8988T (cell line): ENCODE measurements at places on chromosomes 6 and 20.

DNA sequence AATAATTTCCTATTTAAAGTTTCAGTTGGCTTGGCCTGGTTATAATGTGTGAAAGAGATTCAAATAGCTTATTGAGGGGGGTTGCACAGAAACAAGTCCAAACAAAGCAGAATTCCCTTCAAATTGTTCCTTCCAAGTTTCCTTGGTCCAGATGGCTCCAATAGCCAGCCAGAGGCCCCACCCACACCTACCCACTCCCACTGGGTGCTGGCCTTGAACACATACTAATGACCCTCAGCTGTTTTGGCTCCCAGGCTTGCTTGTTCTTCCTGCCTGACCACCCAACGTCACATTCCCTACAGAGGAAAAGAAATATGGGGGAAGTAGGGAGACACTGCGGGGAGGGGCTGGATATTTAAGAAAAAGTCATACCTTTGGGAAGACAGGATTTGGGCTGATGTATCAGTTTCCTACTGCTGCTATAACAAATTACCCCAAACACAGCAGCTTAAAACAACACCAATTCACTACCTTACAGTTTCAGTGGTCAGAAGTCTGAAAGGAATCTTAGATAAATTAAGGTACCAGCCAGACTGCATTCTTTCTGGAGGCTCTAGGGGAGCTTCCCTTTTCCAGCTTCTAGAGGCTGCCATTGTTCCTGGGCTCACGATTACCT is 95.7 kb downstream of the COL21A1 start:
- no peak for DNase-seq

DNA sequence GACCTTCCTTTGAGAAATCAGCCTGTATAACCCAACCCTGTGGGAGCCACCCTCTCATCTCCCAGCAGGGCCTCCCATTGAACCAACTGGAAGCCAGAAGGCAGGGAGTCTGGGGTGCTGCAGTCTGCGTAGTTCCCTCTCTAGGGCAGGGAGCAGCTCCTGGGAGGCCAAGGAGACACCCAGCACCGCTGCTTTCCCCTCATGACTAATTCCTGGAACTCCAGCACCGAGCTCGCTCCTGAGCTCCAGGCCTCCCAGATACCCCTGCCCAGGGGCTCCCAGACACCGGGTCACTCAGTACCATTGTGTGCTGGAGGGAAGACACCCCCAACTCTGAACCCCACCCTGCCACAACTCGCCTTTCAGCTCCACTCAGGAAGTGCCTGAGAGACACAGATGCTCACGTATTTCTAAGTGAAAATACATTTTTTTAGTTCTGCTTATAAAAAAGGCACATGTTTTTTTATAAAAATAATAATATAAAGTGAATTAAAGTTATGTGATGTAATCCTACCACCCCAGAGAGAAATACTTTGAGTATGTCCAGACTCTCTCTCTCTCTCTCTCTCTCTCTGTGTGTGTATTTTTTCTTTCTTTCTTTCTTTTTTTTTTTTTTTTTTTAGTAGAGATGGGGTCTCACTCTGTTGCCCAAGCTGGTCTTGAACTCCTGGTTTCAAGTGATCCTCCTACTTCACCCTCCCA is 17.5 kb downstream of the PIM1 start:
- no peak for DNase-seq

DNA sequence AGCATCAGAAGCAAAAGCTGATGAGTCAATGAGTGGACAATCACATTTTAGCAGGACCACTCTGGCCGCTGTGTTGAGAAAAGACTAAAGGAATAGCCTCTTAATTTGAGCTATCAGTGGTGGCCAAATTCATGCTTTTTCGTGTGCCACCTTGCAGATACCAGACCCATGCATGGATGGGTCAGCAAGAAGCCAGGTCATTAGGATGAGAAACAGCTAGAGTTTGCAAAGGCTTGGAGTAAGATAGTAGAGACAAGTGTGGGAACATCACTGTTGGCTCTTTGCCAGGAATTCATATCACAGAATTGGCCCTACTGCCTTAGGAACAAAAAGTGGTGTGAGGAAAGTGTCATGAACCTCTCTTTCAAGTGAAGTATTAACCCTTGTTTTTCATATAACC is 25.5 kb downstream of the MRAP2 start:
- no peak for DNase-seq

DNA sequence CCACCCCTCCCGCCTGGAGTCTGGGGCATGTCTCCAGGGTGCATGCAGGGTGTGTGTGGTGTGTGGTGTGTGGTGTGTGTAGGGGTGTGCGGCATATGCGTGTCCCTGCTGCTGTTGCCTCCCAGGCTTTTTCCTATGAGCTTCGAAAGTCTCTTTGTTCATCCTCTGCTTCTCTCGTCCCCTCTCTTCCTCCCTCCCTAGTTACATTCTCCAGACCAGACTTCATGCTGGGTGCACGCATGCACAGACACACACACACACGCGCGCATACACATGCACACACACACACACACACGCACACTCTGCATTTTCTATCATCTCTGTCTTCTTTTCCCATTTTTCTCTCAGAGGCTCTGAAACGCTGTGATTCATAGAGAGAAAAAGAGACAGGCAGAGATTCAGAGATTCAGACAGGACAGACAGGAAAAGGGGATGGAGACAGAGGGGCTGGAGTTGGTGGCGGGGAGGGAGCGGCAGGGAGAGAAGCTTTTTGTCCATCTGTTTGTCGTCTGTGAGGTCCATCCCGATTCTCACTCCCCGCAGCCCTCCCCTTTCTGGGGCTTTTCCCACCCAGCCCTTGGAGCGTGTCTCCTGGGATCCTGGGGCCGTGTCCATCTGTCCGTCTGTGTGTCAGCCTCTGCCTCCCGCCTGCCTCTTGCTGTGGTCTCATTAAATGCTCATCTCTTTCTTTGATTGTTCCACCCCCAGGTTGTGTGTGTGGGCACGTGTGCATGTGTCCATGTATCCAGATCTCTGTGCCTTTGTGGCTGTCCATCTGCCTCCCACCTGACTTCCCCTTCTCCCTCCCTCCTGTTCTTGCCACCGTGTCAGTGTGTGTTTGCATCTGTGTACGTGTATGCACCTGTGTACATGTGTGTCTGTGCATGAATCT is 62.6 kb downstream of the SRC start:
- DNase-seq, result no peak

GRCh38 chr6:30684386-30685156 is 1.9 kb downstream of the PPP1R18 start:
- no peak for DNase-seq

- no peak for DNase-seq
These were observed 8.9 kb downstream of the TIAM2 start for GRCh38 chr6:155004017-155004416.

DNA sequence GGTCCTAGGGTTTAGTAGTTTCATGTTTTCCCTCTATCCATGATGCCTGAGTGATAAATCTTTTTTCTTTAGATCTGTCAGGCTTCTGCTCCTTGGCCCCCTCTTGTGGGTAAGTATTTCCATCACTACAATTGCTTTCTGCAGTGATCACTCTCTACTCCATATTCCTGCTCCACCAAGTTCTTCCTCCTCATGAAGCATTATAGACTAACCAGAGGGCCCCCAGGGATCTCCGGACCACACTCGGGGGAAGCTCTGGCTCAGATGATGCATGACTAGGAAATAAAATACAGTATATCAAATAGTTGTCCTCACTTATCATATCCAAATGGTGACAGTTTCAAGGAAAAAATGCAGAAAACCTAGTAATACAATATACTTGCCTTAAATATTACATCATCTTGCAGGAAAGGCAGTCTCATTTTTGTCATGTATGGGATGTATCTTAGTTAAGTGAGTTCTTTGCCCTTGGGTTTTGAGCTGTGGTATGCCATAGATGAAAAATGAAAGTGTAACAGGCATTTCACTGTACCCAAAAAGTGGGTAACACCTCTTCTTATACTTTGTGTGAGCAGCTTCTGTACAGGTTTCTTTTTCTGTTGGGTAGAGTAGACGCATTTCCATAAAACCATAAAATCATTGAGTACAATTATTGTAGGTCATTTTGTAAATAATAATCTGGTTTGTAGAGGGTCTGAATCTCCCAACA is 200.9 kb upstream of the EYA4 start:
- DNase-seq, result no peak

DNA sequence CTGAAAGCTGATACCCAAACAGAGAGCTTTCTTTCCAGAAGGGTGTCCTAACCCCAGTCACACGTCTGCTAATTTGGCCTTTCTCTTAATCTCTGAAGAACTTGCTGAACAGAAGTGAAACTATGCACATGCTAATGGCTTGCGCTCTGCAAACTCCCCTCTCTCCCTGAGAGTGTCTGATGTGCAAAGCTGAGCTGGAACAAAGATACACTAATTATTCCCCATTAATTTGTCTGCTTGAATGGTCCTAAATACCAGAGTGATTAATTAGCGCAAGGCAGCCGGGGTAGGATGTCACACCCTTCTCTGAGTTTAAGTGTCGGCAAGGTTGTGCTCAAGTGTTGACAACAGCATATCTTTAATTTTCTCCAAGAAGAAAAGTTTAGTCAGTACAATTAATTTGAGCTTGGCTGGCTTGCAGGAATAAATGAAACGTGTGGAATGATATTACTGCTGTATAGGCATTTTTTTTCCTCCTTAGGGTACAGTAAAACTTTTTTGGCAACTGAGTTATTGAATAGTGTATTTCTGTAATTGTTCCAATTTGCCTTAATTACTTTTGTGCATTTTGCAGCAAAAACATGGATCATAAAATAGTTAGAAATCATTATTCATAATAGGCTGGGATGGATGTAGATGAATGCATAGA is 715.9 kb upstream of the POU3F2 start:
- DNase-seq, result no peak

GRCh38 chr20:3592931-3593330 is 70.3 kb downstream of the GFRA4 start:
- no peak for DNase-seq

DNA sequence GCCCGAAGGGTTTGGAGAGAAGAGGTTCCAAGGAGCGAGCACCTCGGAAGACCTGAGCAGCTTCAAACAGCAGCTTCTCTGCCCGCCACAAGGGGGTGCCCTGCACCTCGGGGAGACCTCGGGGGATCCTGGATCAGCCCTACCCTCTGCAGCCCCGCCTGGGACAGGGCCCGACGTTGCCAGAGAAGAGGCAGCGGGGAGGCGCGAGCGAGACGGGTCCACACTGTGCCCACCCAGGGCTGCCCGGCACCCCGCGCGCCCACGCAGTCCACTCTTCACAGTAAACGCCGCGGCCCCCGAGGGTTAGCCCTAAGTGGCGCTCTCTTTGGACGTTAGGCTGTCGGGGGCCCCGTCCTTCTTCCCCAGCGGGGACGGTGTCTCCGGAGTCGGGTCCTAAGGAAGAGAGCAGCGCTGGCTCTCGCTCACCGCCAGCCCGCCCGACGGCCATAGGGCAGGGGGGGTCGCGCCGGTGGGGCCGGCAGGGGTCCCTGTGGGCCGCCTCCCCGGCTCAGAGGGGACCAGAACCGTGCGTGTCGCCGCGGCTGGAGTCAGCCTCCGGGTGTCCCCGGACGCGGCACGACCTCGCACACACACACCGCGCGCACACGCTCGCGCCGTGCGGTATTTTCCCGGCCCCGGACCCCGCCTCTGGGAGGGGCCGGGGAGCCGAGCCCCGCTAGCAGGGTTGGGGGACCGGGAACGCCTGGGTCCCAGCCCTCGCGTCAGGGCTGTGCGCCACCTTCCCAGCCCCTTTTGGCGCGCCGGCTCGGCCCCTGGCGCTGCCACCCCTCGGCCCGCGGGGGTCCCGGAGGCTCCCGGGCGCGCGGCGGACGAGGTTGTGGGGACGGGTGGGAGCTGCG is 929 bp downstream of the CDH22 start:
- peak; percentile 98 for DNase-seq

DNA sequence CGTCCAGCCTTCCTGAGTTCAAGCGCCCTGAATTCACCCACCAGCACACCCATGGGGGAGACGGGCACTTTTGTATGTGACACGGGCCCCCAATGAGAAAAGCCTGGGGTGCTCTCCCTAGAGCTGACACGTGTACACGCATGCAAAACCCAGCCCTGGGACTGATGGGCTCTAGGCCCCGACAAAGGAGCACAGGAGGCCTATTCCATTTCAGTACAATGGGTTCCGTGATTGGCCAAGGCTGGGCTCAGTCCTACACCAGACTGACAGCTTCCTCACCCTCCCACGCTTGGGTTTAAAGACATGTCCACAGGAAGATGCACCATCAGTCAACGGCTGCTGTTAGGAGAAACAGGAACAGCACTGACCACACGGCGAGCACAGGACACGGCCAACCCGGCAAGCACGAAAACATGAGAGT is 8.8 kb downstream of the ZBTB46 start:
- no peak for DNase-seq

DNA sequence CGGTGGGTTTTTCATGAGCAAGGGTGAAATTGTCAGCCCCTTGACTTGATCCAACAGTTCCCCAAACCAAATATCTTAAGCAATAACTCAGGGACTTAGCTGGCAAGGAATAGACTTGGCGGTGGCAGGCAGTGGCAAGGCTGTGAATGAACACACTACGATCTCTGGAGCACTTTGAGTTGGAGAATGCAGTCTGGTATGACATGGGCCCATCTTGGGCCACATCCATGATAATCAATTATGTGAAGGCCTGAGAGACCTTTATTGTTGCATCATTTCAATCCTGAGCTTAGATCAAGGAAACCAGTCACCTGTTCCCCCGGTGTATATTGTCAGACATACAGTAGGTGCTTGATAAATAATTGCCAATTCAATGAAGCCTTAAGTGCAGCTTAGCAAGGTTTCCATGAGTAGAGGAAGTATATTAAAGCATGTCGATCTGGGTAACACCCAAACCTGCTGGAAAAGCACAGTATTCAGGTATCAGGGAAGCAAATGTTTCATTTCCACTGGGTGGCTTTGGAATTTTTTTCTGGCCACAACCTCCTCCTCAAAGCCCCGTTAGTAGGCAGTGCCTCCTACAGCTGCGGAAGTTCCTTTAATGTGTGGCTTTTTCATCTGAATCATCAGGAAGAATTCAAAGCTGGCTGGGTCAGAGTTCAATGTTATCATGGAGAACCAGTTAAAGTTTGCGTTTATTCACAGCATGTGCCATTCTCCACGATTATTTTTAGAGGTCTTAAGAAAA is 10.2 kb downstream of the CASS4 start:
- DNase-seq, result peak; percentile 65

DNA sequence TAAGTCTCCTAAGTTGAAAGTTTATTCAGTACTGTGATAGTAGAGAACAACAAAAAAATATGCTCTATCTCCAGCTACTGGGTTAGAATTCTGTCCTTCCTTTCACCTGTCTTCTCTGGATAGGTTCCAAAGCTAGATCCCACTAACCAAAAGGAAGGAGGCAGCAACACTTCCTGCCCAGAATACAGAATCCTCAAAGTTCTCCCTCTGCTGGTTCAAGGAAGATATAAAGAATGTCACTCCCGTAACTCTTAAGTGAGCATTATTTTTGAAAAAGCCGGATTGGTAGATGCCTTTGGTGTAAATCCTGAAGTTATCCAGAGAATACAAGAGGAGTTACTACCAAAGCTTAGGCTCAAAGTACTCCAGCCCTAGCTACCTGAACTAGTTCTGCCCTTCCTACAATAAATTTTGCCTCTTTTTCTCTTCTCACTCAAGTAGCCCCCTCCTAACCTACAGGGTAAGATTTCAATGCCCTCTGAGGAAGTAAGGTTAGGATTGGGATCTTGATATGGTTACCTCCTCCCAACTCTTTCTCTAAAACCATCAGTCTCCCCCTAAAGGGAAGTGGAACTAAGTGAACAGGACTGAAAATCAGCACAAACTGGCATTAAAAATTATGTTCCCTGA is 26.0 kb upstream of the CRIP3 start:
- no peak for DNase-seq

GRCh38 chr6:4191271-4191721 is 55.9 kb upstream of the ECI2 start:
- no peak for DNase-seq
